CD4-positive, alpha-beta T cell treated with Interleukin-12 subunit alpha and Interleukin-12 subunit beta, for 1 hour (primary cell): ENCODE measurements at places on chromosomes 16 and 17.

DNA sequence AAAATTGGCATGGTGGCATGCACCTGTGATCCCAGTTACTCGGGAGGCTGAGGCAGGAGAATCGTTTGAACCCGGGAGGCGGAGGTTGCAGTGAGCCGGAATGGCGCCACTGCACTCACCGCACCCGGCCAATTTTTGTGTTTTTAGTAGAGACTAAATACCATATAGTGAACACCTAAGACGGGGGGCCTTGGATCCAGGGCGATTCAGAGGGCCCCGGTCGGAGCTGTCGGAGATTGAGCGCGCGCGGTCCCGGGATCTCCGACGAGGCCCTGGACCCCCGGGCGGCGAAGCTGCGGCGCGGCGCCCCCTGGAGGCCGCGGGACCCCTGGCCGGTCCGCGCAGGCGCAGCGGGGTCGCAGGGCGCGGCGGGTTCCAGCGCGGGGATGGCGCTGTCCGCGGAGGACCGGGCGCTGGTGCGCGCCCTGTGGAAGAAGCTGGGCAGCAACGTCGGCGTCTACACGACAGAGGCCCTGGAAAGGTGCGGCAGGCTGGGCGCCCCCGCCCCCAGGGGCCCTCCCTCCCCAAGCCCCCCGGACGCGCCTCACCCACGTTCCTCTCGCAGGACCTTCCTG is at the start of gene HBQ1:
TSS of gene HBQ1 (plus strand) at position 359 of the 575 bp plus-strand sequence. CDS start at position 387, 28 bp downstream.
- peak; percentile 14 for DNase-seq

- DNase-seq: peak; percentile 14
These were observed 70.4 kb downstream of the KSR1 start for GRCh38 chr17:27526604-27527002.

GRCh38 chr16:56617212-56618085 is 8.1 kb upstream of the MT1E start:
- DNase-seq: peak; percentile 38

- no peak for DNase-seq
These were observed 11.7 kb downstream of the SPG7 start for GRCh38 chr16:89519881-89520280.

DNA sequence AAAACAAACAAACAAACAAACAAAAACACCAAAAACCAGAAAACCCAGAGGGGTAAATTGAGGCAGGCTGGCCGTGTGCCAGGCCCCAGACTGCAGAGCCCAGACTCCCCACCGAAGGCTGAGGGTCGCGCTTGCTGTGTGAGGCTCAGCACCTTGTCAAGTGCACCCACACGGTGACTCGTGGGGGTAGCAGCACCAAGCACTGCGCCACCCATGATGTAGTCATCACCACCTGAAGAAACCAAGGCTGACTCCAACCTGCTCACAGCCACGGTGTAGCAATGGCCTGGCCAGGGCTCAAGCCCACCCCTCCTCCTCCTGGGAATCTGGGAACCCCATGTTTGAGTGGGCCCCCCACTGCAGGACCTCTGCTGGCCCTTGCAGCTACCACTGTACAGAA is 11.9 kb downstream of the MCRIP1 start:
- DNase-seq: no peak

DNA sequence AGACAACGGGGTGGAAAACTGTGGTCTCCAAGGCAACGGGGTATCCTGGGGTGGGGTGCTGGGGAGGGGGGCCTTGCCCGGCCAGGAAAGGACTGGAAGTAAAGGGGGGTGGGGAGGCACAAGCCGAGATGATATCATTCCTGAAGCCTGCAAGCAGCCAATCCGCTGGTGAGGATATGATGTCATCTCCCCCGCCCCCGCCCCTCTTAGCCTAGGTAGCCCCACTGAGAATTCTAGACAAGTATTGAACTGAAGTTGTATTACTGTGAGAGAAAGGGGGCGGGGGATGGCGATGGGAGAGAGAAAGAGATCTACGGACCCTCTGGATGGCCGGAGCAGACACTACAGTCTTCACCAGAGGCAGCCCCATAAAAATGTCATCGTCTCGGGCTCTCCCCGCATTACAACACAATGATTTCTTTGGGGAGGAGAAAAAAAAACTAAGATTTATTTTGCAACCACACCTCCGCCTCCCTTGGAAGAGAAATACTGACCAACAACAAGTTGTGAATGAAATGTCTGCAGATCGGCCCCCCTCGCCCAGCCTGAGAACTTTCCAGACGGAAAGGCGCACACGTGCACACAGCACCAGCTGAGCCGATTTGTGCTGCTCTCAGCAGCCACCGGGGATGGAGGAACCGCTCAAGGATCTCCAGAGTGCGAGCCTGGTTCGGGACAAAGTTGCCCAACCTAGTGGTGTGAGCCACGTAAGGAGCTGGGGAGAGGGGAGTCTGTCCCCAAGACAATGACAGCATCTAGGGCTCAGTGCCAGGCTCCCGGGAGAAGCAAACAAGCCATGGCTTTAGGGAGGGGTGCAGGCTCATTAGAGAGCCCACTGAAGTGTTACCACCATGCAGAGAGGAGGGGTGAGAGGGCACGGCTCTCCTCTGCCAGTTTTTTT is 222.1 kb downstream of the SOX9 start:
- no peak for DNase-seq

DNA sequence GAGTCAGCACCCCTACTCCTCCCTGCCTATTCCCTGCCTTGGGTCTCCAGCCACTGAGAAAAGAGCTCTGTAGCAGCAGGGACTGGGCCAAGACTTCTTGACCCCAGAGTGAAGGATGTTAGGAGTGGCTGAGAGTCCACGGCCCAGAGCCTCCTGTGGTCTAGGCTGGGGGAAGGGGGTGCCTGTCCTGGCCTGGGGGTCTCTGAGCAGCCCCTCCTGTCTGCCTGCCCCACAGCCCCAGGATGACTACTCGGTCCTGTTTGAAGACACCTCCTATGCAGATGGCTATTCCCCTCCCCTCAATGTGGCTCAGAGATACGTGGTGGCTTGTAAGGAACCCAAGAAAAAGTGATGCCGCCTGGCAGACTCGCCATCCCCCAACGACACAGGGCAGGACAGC is 5.5 kb downstream of the SULT1A2 start:
- no peak for DNase-seq

DNA sequence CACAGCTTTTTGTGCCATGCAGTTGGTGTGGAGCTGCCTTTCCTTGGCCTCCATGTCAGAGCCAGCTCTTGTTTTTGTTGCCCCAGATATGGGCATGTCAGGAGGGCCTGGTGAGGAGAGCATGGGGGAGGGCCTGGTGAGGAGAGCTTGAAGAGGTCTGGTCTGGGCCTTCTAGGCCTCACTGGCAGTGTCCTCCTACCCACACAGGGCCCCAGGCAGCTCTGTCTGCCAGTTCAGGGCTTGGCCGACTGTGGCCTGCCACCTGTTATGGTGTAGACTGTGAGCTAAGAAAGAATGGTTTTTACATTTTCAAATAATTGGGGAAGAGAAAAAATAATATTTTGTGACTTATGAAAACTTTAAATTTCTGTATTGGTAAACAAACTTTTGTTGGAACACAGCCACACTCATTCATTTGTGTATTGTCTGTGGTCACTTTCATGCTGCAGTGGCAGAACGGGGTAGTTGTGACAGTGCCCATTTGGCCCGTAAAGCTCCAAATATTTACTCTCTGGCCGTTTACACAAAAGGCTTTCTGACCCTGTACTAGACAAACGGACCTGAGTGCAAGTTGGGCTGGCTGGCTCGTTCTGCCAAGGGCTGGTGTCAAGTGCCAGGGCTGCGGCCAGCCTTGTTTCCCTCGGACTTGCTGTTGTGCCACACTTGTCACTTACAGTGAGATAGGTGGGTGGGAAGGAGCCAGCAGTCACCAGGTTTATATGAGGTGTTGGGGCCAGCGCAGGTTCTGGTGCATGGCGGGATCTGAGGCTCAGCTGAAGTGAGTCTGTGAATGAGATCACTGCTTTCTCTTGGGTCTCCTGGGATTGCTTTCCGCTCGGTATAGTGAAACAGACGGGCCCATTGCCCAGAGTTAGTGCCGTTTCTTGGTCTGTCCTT is 18.2 kb downstream of the PGS1 start:
- DNase-seq: no peak

DNA sequence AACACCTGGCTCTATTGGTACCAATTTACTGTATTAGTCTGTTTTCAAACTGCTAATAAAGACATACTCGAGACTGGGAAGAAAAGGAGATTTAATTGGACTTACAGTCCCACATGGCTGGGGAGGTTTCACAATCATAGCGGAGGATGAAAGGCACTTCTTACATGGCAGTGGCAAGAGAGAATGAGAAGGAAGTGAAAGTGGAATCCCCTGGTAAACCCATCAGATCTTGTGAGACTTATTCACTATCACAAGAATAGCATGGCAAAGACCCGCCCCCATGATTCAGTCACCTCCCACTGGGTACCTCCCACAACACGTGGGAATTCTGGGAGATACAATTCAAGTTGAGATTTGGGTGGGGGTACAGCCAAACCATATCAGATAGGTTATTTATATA is 22.6 kb upstream of the GOSR1 start:
- DNase-seq: no peak

DNA sequence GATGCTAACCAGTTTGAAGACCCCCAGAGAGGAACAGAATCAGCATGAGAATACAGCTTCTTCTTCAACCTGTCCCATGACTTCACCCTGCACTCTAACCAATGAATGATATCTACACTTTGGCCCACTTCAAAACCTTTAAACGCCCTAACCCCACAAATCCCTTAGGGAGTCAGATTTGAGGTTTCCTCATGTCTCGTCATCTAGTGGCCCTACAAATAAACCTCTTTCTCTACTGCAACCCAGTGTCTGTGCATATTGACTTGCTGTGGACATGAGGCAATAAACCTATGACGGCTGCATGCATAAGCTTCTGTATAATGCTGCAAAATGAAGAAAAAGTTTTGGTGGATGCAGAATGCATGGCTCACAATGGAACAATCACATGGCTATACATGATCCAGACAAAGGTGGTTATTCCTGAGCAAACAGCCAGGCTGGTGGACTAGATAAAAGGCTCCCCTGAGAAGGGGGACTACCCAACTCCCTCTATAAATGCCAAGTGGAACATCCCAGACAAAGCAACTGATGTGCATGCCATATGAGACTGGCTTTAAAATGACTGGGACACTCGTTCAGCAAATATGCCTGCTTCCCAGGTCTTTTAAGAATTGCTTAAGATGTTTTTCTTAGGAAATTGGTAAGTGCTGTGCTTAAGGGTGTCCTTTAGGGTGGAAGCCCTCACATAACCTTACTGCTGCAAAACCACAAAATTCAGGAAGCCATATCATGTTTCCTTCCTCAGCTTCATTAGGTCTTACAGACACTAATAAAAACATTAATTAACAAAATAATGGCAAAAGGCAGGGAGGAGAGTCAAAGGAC is 12.2 kb downstream of the N4BP1 start:
- no peak for DNase-seq

GRCh38 chr16:87054856-87055255 is 262.3 kb downstream of the C16orf95 start:
- no peak for DNase-seq

- no peak for DNase-seq
These were observed 6.3 kb downstream of the FOXF1 start for GRCh38 chr16:86516623-86517003.

DNA sequence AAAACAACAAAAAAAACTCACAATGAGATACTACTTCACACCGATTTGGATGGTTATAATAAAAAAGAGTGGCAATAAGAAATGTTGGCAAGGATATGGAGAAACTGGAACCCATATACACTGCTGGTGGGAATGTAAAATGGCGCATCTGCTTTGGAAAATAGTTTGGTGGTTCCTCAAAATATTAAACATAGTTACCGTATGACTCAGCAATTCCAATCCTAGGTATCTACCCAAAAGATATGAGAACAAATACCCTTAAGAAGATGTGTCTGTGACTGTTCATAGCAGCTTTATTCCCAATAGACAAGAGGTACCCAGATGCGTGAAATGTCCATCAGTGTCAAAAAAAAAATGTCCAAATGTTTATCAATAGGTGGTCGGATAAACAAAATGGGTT is 7.2 kb downstream of the CPPED1 start:
- DNase-seq: no peak

- no peak for DNase-seq
These were observed 43.6 kb downstream of the TEX14 start for GRCh38 chr17:58648236-58648635.

DNA sequence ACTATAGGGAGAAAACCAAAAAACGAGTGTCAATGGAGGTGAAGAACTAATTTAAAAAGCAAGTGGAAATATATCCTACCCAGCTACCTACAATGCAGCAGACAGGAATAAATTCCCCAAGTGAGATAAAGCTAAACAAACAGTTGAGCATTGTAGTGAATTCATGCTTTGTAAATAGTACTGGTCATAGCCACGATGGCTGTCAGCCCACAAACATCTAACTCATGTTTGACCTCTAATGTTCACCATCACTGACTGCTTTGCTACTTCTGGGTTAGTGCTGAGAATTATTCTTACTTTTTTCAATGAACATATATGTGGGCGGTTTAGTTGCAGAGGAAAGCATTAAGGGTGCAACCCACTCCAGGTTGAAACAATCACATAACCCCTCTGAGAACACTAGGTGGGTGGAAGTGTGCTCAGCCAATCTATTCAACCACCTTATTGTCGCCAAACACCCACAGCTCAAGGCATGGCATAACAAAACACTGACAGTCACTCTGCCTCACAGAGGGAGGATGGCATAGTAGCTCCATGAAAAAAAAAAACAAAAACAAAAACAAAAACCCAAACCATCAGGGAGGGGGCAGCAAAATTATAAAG is 264.1 kb downstream of the ZFHX3 start:
- no peak for DNase-seq

DNA sequence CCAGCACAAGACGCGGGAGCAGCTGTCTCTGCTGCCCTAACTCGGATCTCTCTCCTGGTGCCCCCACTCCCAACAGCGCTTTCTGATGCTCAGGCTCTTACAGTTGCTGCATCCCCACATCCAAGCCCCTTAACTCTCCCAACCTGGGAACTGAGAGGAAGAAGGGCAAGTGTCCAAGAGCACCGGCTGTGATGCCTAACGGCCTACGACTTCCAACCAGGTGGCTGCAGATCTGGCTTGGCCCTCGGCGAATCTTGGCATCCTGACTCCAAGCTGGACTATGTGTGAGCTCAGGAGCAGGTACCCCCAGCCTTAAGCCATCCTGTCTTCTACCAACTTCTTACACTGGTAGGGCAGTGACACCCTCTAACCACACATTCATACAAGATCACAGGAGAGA is 38.3 kb upstream of the RCVRN start:
- no peak for DNase-seq
